ENCODE measurements at places on chromosomes 2 and 18.
A peak's percentile ranks its signal among the peaks of the same experiment; 100 is the strongest.

- H3K4me1 ChIP-seq: peaks cover 7% of the 10 kb centered on the region
- H3K4me3 ChIP-seq: no peak overlapping the region
- no peaks in the 10 kb centered on the region for H3K36me3 ChIP-seq
- H3K27me3 ChIP-seq: no peaks in the 10 kb centered on the region
- no peak overlapping the region for H3K27ac ChIP-seq
These were observed 114.8 kb upstream of the CDC42EP3 start for GRCh38 chr2:37786191-37786698.

DNA sequence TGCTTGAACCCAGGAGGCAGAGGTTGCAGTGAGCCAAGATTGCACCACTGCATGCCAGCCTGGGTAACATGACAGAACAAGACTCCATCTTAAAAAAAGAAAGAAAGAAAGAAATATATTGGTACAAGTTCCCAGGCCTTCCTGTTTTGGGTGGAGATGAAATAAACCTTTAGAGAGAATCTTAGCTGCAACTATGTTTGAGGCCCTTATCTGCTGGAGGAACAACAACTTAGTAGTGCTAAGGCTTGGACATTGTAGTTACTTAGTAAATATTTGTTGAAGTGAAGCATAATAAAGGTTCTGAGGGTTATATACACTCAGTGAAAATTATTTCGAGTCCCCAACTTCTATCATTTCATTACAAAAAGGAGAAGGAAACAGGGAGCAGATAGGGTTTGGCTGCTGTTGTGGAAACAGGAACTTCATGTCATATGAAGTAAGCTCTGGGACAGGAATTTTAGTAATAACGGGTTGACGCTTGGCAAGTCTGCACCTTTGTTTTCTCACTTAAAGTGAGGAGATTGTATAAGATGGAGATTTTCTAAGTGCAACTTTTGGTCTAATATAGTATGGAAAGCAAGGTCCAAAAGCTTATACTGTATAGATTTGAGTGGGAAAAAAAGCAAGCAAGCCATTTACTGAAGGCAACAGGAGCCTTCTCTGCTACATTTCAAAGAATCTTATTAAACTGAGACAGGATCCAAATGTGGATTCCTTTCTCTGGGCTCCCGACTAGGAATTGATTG is 40.0 kb upstream of the AGPS start:
- DNase-seq: peak; percentile 63
- H3K27ac ChIP-seq: no peak overlapping the region
- no peaks in the 10 kb centered on the region for H3K27me3 ChIP-seq
- peaks cover 6% of the 10 kb centered on the region for H3K4me1 ChIP-seq
- no peak overlapping the region for H3K4me3 ChIP-seq
- no peaks in the 10 kb centered on the region for H3K36me3 ChIP-seq

DNA sequence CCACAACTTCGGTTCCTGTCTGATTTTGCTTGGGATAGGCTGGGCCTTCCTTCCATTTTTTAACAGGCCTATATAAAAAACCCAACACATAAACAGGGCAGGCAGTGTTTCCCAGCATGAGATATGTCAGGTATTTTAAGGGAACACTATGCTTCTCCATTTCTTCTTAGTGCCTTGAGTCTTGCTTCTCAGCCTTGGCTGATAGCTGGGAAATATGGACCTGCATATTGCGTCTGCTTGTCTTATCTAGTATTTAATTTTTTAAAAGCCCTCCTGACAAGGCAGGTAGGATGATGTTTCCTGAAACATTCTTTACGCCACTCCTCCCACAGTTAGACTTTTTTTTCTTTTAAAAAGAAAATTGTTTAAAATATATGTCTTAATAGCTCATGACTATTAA is 45.5 kb upstream of the NABP1 start:
- H3K27me3 ChIP-seq: no peaks in the 10 kb centered on the region
- H3K4me1 ChIP-seq: peaks cover 10% of the 10 kb centered on the region
- no peak for DNase-seq
- H3K36me3 ChIP-seq: no peaks in the 10 kb centered on the region
- H3K4me3 ChIP-seq: no peak overlapping the region
- no peak overlapping the region for H3K27ac ChIP-seq

- H3K27ac ChIP-seq: no peak overlapping the region
- DNase-seq: no peak
- H3K4me3 ChIP-seq: no peak overlapping the region
- H3K4me1 ChIP-seq: no peaks in the 10 kb centered on the region
- H3K27me3 ChIP-seq: no peaks in the 10 kb centered on the region
- H3K36me3 ChIP-seq: no peaks in the 10 kb centered on the region
These were observed 566.8 kb downstream of the EPHA4 start for GRCh38 chr2:221005338-221005737.

DNA sequence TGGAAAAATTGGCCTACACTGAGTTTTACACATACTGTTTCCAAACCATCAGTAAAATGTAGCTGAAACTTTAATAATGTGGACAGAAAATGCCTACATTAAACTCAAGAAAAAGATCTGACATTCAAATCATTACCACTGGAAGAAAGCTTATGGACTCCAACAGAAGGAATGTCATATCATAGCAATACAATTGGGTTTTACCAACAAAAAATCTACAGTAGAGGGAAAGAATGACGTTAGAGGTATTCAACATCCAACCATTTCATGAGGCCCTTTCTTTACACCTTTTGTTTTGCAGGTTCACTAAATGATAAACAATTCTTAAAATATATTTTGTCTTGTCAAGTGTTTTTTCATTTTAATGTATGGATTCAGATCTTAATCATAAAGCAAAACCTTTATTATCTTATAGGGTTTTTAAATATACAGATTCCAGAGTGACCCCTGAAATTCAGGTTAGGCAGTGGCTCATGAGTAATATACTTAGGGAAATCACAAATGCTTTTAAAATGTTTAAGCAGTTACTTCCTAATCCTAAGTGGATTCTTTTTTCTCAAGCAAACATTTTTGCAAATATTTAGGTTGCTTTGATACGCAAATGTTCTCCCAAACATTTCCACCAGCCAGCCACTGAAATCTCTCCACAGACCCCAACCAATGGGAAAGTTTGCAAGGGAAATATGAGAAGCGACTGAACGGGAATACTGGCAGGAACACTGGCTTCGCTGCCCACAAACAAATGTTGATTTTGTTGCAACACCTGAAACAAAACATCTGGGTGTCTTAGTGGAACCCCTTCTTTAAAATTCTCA is 168.7 kb downstream of the TCF4 start:
- H3K4me1 ChIP-seq: peaks cover 46% of the 10 kb centered on the region
- DNase-seq: no peak
- no peak overlapping the region for H3K4me3 ChIP-seq
- no peak overlapping the region for H3K27ac ChIP-seq
- no peaks in the 10 kb centered on the region for H3K27me3 ChIP-seq
- no peaks in the 10 kb centered on the region for H3K36me3 ChIP-seq
